Tracheal epithelial cell (primary cell): ENCODE measurements at places on chromosomes 1 and 21. TPM values are rescaled to one million over a fixed set of nuclear protein-coding genes. Genes with fewer than 3 reads are reported as not detected.

OR2L2 gene
- total RNA-seq: under 0.01 TPM in 1 of 2 replicates, not detected in the other

CA14 gene
- not detected in 2 replicates for total RNA-seq

ARHGEF19 gene
- 2.1 and 5.1 TPM in 2 replicates for total RNA-seq

ARL8A gene
- total RNA-seq: 30.1 and 44.3 TPM in 2 replicates

SAMSN1 gene
- total RNA-seq: under 0.01 TPM in 1 of 2 replicates, not detected in the other

NBPF11 gene
- total RNA-seq: 2.7 and 3.0 TPM in 2 replicates

KCNA2 gene
- total RNA-seq: not detected in 2 replicates

TMEM50B gene
- total RNA-seq: 16.1 and 20.7 TPM in 2 replicates

SMPDL3B gene
- total RNA-seq: 1.1 and 8.2 TPM in 2 replicates
